ENCODE measurements at places on chromosomes 6 and 20.

DNA sequence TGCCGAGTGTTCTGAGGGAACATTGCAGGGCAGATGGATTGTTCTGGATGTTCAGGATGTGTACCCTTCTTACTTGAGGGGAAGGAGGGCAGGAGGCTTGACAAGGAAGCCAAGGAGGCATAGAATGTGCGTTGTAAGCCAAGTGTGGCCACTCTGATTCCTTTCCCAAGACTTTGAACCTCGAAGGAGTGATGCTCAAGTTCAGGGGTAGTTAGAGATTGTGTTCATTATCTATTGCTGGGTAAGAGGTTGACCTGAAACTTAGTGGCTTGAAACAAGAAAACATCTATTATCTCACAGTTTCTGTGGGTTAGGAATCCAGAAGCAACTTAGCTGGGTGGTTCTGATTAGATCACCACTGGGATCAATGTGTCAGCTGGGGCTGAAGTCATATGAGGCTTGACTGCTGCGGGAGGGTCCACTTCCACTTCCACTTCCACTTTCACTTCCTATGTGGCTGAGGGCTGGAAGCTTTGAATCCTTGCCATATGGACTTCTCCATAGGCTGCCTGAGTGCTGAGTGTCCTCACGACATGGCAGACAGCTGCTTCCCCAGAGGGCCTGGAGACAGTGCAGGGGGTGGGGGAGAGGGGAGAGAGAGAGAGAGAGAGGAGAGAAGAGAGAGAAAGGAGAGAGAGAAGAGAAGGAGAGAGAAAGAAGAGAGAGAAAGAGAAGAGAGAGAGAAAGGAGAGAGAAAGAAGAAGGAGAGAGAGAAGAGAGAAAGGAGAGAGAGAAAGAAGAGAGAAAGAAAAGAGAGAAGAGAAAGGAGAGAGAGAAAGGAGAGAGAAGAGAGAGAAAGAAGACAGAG, 6.9 kb upstream of the CD40 start:
- DNase-seq, result no peak

DNA sequence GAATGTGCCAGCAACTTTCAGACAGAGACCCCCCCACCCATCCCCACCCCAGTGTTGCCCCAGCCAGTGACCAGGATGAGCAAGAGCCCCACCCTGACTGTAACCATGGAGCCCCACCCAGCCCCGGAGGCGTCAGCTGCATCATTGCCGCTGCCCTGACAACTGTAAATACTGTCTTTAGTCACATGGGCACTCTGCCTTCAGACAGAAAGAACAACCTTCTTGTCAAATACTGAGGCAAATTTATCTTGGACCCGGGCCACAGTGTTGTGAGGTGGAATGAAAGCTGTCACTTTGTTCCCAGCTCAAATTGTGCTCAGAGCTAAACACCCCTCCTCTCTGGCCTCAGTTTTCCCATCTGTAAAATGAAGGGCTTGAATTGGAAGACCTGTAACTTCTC, 23.7 kb downstream of the MOCS3 start:
- no peak for DNase-seq

- no peak for DNase-seq
These were observed 352.4 kb downstream of the TBC1D32 start for GRCh38 chr6:120981835-120982234.

- no peak for DNase-seq
These were observed 44.6 kb upstream of the SH3BGRL2 start for GRCh38 chr6:79586548-79586947.

GRCh38 chr6:27495386-27496135, 22.7 kb upstream of the ZNF184 start:
- no peak for DNase-seq

- DNase-seq, result no peak
These were observed 510.8 kb upstream of the SYNCRIP start for GRCh38 chr6:86153521-86153920.
